GM23338 (cell line): ENCODE measurements at places on chromosomes 16 and 17. TPM values are rescaled to one million over a fixed set of nuclear protein-coding genes. Genes with fewer than 3 reads are reported as not detected.

The SHPK gene
- polyA plus RNA-seq: 11.3 and 11.5 TPM in 2 replicates

The TRIM72 gene
- 0.54 and 0.81 TPM in 2 replicates for polyA plus RNA-seq

The SLC22A31 gene
- 2.1 TPM in 2 replicates for polyA plus RNA-seq

The IRX3 gene
- polyA plus RNA-seq: 1.6 and 2.3 TPM in 2 replicates

DNA sequence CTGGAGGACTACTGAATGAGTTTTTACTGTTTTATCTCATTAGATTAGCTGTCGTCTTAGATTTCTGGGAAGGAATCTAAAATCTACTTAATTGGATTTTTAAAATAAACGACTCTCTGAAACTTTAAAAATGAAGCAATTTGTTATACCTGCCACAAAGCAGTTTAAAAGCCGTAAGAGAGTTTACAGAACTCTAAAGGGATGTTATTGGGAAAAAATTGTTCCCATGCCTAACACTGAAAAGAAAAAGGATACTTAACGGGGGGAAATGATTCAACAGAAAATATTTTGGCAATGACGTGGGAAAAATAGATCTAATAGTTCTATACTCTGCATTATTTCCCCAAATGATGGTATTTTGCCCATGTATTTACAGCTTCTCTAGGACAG lies 27.0 kb downstream of the ARHGAP17 start:
- DNase-seq: no peak

DNA sequence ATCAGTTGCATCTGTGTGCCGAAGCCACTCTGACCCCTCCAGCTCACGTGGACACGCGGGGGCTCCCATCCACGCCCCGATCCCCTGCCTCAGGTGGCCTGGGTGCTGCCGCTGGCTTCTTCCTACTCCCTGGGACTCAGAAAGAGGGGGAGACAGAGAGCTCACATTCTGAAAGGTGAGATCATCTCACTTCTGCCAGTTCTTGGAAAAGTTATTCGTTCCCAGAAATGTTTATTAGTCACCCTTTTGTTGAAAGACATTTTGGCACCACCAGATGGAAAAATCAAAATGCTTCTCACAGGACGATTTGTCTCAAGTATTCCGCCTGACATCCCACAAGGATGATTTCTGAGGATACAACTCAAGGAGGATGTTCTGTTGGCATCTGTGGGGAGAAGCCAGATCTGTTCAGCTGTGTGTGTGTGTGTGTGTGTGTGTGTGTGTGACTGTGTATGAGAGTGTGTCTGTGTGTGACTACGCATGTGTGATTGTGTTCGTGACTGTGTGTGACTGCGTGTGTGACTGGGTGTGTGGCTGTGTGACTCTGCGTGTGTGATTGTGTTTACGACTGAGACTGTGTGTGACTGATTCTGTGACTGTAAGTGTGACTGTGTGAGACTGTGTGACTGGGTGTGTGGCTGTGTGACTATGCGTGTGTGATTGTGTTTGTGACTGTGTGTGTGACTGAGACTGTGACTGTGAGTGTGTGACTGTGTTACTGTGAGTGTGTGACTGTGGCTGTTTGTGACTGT lies 207.3 kb downstream of the NTN1 start:
- no peak for DNase-seq

DNA sequence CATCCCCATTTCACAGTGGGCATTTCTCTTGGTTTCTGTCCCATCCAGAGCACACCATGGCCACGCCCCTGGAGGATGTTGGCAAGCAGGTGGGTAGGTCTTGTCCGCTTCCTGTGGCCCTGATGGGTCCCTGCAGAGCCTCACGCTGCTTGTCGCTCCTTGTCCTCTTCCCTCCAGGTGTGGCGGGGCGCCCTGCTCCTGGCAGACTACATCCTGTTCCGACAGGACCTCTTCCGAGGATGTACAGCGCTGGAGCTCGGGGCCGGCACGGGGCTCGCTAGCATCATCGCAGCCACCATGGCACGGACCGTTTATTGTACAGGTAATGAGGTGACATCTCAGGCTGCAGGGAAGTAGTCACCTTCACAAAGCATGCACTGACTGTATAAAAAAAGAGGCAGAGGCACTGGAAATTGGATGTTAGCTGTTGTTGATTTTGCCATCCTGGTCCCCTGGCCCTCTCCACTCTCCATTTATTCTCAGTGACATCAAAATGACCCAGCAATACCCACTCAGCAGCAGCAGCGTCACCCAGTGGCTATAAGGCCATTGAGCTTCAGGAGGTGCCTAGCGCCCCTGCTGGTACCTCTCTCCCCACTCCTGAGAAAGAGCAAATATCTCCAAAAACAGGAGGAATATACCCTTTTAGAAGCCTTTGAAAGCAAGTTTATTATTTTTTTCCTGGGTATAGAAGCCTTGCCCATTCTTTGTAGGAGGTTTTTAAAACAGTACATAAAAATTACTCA lies 13.7 kb downstream of the METTL22 start:
- peak; percentile 87 for DNase-seq

- DNase-seq: peak; percentile 41
Measured at GRCh38 chr16:46885960-46886763, 2.0 kb downstream of the GPT2 start.
